ENCODE measurements at places on chromosomes 11 and 22.

DNA sequence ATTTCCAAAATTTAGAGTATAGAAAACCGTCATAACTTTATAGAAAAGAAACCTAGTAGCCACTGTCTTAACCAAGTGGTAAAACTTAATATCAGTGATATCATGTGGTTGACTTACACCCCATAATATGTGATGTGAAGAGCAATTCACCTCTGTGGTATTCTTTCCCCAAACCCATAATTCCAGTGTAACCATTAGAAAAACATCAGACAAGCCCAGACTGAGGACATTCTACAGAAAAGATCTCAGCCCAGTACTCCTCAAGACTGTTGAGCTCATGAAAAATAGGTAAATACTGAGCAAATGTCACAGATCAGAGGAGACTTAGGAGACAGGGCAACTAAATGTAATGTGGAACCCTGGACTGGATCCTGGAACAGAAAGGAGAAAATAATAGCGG is 134.6 kb downstream of the PGR start:
- DNase-seq, result no peak

DNA sequence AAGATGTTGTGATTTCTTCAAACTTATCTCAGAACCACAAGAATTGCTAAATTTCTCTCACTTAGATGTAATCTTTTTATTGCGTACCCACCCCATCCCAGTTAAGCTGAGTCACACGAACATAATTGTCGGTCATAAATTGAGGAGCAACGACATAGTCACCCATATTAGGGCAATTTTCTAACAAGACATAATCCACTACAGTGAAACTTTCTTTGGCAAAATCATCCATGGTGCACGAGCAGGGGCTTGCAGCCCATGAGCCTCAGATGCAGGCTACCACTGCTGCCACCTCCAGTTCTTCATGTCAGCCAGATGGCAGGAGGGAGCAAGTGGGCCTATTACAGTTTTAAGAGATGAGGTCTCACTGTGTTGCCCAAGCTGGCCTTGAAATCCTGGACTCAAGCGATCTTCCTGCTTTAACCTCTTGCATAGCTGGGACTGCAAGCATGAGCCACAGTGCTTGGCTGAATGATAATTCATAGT is 70.3 kb upstream of the GRK2 start:
- DNase-seq, result no peak

GRCh38 chr11:85310479-85310878 is 316.7 kb downstream of the DLG2 start:
- DNase-seq, result peak; percentile 14

DNA sequence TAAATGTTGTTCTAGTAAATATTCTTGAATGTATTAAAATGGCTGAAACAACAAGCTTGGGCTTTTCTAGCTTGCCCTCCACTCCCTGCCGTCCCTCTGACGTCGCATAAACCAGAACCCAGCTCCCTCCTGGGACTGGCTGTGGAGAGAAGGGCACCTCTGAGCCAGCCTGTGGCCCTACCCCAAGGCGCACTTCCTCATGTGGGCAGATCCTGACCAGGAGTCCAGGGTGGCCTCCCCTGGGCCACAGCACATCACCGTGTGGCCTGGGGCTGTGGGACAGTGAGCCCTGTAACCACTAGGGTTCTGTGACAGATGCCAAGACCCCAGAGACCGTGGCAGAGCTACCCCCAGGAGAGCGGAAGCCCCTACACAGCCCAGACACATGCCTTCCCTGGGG is 10.2 kb upstream of the ADORA2A start:
- no peak for DNase-seq

GRCh38 chr22:34669001-34669400 is 397.0 kb upstream of the ISX start:
- no peak for DNase-seq

- no peak for DNase-seq
Observed at GRCh38 chr11:64765851-64766665, 6.3 kb upstream of the PYGM start.

- no peak for DNase-seq
Observed at GRCh38 chr22:21593406-21594232, 26.1 kb downstream of the UBE2L3 start.

GRCh38 chr22:36467946-36468345 is 13.5 kb downstream of the TXN2 start:
- no peak for DNase-seq

DNA sequence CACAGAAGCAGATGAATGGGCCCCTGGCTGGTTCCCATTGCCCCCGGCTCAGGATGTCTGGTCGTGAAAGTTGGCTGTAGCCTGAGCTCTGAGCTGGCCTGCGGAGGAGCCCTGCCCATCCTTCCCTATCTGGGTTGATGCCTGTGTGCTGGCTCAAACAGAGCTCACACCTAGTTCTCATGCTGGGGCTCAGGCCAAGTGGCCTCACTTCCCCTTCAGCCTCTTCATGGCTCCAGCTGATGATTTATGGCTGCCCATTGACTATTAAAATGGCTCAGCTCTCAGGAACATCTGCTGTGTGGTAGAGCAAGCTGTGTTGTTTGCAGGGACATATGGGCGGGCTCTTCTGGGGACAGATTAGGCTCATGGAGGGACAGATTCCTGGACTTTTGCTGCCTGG is 64.7 kb downstream of the ADAMTS15 start:
- DNase-seq, result no peak

DNA sequence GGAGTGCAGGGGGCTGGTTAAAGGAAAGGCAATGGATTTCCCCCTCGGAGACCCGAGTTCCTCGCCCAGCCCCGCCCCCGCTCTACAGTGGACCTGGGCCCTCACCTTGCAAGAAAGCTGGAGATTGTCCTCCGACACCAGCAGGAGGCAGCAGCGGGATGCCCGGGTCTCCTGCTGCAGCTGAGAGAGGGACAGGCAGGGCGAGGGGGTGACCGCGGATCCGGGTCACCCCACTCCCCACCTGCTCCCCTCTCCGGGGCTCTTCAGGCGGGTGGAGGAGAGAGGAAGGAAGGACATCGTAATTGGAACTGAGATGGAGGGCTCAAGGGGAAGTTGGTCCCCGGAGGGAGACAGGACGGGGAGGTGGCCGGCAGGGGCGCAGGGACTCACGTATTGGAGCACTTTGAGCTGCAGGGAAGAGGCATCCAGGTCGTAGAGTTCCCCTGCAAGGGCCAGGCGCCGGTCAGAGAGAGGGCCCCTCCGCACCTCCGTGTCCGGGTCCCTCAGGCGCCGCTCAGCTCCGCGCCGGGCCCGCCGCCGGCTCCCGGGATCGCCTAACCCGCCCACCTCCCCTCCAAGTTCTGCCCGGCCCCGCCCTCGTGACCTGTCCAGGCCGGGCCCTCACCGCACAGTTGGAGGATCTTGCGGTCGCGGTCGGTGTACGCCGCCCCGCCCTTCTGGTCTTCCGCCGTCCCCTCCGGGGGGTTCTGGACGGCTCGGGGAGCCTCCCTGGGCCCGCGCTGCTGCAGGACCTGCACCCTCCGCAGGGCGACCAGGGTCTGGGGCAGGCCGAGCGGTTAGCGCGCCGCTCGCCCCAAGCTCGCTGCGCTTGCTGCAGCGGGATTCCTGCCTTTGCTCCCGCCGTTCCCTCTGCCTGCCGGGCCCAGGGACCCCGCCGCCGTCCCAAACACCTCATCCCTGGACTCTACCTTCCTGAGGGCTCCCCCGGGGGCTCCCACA is 84.1 kb downstream of the PDE2A start:
- DNase-seq, result no peak

- DNase-seq, result no peak
Observed at GRCh38 chr11:7677071-7677470, 3.8 kb upstream of the CYB5R2 start.

- DNase-seq, result no peak
Observed at GRCh38 chr11:110196884-110197420, 99.5 kb downstream of the RDX start.

GRCh38 chr11:34869425-34869824 is 46.8 kb downstream of the APIP start:
- no peak for DNase-seq

GRCh38 chr22:48210198-48210580 is 1447.7 kb downstream of the TBC1D22A start:
- no peak for DNase-seq
